ENCODE measurements at places on chromosomes 13 and 19. TPM values are rescaled to one million over a fixed set of nuclear protein-coding genes. Genes with fewer than 3 reads are reported as not detected.

GRCh38 chr13:22176968-22177520 is 506.2 kb downstream of the FGF9 start:
- DNase-seq, result no peak
- no peaks in the 10 kb centered on the region for H3K27me3 ChIP-seq
- H3K27ac ChIP-seq, result no peak overlapping the region
- H3K36me3 ChIP-seq, result no peaks in the 10 kb centered on the region
- H3K4me3 ChIP-seq, result no peak overlapping the region

GRCh38 chr13:99403458-99403971 is 96.3 kb upstream of the GPR183 start:
- no peaks in the 10 kb centered on the region for H3K27me3 ChIP-seq
- DNase-seq, result no peak
- H3K4me1 ChIP-seq, result no peaks in the 10 kb centered on the region
- H3K4me3 ChIP-seq, result no peak overlapping the region

DNA sequence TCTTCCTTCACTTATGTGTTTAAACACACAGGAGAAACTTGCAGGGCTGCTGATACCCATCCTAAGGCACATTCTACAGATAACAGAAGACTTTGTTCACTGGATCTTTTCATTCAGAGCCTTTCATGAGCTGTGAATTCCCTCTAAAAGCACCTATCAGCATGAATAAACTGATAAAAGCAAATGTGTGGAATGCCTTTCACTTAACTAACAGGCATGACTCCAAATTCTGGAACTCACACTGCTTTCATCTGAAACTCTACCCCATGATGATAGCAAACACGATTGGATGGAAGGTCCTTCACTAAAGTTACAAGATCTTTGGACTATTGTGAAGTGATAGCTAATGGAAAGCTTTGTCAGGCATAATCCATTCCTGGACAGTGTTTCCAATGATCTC is 457.3 kb downstream of the EFNB2 start:
- no peaks in the 10 kb centered on the region for H3K4me1 ChIP-seq
- H3K27ac ChIP-seq, result no peak overlapping the region
- no peak for DNase-seq

Gene CPB2
- polyA plus RNA-seq, result not detected

GRCh38 chr13:25302121-25302520 is 696 bp downstream of the NUP58 start:
- H3K27ac ChIP-seq, result peak overlapping the region; percentile 93
- peak overlapping the region; percentile 79 for H3K4me3 ChIP-seq
- no peaks in the 10 kb centered on the region for H3K27me3 ChIP-seq
- H3K4me1 ChIP-seq, result peaks cover 12% of the 10 kb centered on the region

GRCh38 chr13:73657821-73658540 is 476.2 kb downstream of the KLF12 start:
- no peaks in the 10 kb centered on the region for H3K36me3 ChIP-seq
- DNase-seq, result no peak
- H3K4me3 ChIP-seq, result no peak overlapping the region
- H3K4me1 ChIP-seq, result no peaks in the 10 kb centered on the region

DNA sequence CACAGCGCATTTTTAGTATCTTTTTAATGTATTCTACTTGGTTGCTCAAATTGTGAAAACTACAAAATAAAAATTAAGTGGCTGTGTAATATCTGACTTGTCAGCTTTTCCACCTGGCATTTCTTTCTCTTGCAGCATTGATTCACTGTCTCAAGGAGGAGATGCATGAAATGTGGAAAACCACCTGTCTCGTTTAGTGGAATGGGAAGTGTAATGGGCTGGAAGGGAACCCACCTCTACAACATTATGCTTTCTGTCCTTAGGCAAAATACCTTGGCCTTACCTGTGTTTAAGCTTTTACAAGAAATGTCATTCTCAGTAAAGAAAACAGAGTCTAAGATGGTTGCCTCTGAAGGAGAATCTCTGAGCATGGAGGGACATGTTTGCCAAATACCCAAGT is 67.8 kb downstream of the FAM216B start:
- no peaks in the 10 kb centered on the region for H3K4me1 ChIP-seq
- no peaks in the 10 kb centered on the region for H3K27me3 ChIP-seq
- H3K36me3 ChIP-seq, result no peaks in the 10 kb centered on the region
- no peak overlapping the region for H3K27ac ChIP-seq
- DNase-seq, result no peak

GRCh38 chr13:49304763-49305700 is 57.3 kb downstream of the CDADC1 start:
- no peak overlapping the region for H3K27ac ChIP-seq
- no peak overlapping the region for H3K4me3 ChIP-seq
- H3K27me3 ChIP-seq, result no peaks in the 10 kb centered on the region
- H3K4me1 ChIP-seq, result peaks cover 15% of the 10 kb centered on the region

DNA sequence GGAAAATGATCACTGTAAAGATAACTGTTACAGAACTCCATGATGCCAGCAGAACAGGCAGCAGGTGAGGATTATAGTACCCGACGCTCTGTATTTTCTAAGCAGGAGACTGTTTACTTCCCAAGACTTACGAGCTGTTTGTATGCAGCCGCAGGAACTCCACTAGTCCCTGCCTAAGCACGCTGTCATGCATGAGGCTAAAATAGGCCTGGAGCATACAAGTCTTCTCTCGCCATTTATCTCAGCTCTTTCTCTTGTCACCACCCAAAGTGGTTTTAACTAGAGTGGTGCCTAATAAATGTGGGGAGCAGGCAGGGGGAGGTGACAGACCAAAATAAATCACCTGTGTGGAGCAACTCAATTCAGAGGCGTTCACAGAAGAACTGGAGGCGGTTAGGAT is 175.8 kb downstream of the TDRD3 start:
- peaks cover 48% of the 10 kb centered on the region for H3K36me3 ChIP-seq
- H3K4me3 ChIP-seq, result no peak overlapping the region
- no peak overlapping the region for H3K27ac ChIP-seq

- no peaks in the 10 kb centered on the region for H3K36me3 ChIP-seq
- H3K27me3 ChIP-seq, result no peaks in the 10 kb centered on the region
- H3K4me1 ChIP-seq, result no peaks in the 10 kb centered on the region
- no peak overlapping the region for H3K4me3 ChIP-seq
- DNase-seq, result no peak
These were observed 28.7 kb upstream of the KCTD15 start for GRCh38 chr19:33767898-33768413.

Gene ZNF382
- 2.6 TPM for polyA plus RNA-seq

- H3K27ac ChIP-seq, result no peak overlapping the region
- no peaks in the 10 kb centered on the region for H3K27me3 ChIP-seq
- peak; percentile 62 for DNase-seq
- H3K4me3 ChIP-seq, result no peak overlapping the region
These were observed 77.9 kb downstream of the ZNF536 start for GRCh38 chr19:30450100-30450499.

DNA sequence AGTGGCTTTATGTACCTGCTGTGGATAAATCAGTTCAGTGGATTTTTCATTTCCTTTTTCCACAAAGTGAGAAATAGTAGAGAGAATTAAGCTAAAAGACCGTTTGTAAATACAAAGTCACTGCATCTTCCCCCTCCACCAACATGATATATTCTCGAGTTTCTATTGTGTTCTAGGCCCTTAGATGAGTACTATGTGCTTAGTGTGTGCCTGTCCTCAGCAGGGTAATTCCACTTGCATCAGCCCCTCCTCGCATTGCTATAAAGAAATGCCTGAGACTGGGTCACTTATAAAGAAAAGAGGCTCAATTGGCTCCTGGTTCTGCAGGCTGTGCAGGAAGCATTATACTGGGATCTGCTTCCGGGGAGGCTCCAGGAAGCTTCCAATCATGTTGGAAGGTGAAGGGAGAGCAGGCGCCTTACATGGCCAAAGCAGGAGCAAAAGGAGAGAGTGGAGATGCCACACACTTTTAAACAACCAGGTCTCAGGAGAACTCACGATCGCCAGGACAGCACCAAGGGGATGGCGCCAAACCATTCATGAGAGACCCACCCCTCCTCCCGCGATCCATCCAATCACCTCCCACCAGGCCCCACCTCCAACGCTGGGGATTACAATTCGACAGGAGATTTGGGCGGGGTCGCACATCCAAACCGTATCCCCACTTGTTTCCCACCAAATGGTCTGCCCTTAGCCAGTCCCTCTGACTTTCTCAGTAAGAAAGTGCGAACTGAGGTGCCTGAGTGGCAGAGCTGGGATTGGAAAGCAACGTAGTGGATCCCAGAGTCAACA is 102.3 kb upstream of the ABCC4 start:
- no peak for DNase-seq
- H3K27ac ChIP-seq, result no peak overlapping the region
- no peaks in the 10 kb centered on the region for H3K27me3 ChIP-seq
- H3K4me1 ChIP-seq, result peaks cover 13% of the 10 kb centered on the region
- no peak overlapping the region for H3K4me3 ChIP-seq
- H3K36me3 ChIP-seq, result no peaks in the 10 kb centered on the region

Gene ZNF728
- not detected for polyA plus RNA-seq

DNA sequence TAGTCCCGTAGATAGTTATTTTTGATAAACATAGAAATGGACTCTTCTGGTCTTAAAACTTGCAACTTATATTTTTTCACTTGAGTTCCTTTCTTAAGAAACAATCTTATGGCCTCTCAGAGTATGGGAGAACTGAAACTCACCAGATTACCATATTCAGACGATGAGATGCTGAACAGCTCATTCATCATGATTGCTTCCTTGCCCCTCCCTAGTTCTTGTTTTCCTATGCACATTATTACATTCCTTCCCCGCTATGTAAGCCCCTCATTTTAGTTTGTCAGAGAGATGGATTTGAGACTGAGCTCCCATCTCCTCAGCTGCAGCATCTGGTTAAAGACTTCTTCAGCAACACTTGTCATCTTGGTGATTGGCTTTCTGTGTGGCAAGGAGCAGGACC is 158.5 kb downstream of the SLITRK6 start:
- H3K4me1 ChIP-seq, result no peaks in the 10 kb centered on the region
- no peak for DNase-seq
- no peak overlapping the region for H3K27ac ChIP-seq
- no peaks in the 10 kb centered on the region for H3K36me3 ChIP-seq
- H3K4me3 ChIP-seq, result no peak overlapping the region

DNA sequence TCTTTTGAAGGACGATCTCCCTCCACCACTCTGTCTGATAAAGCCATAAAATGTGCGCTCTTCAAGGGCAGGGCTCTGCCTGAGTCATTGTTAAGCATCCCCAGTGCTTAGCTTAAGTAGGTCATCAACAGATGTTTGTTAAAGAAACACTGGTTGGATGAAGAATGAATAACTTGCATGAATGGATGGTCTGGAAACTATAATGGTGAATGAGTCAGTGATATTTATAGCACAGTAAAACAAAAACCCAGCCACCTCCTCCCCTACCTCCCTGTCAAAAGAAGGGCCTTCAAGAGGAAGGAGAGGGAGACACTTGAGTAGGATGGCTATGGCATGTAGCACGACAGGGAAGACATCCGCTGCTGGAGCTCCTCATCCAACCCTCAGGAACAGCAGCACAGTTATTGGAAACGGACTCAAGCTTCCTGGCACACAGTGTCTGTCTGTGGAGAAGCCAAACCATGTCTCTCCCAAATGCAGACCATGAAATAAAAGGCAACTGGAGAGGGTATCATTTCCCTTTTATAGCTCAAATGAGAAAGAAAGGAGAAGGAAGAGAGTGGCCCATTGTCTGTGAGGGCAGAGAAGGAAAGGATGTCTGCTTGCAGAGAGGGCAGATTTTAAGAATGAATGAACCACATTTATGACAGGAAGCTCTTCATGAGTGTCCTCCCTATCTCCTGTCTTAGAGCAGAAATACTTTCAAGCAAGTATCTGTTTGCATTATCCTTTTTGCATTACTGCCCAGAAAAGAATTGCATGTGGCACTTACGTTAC is 183.5 kb upstream of the UBL3 start:
- no peak overlapping the region for H3K4me3 ChIP-seq
- H3K27me3 ChIP-seq, result peaks cover 6% of the 10 kb centered on the region
- H3K4me1 ChIP-seq, result no peaks in the 10 kb centered on the region
- DNase-seq, result no peak
- no peaks in the 10 kb centered on the region for H3K36me3 ChIP-seq

GRCh38 chr13:46698910-46699460 is 98.0 kb downstream of the ESD start:
- no peak overlapping the region for H3K4me3 ChIP-seq
- no peak overlapping the region for H3K27ac ChIP-seq
- no peaks in the 10 kb centered on the region for H3K27me3 ChIP-seq
- peaks cover 55% of the 10 kb centered on the region for H3K36me3 ChIP-seq
- DNase-seq, result no peak

Gene ZNF850
- polyA plus RNA-seq, result 0.51 TPM

- H3K27me3 ChIP-seq, result no peaks in the 10 kb centered on the region
- H3K27ac ChIP-seq, result no peak overlapping the region
- no peaks in the 10 kb centered on the region for H3K36me3 ChIP-seq
- no peak overlapping the region for H3K4me3 ChIP-seq
These were observed 106.2 kb downstream of the SHISA2 start for GRCh38 chr13:25945596-25945995.

- H3K4me1 ChIP-seq, result peaks cover 17% of the 10 kb centered on the region
- no peak overlapping the region for H3K4me3 ChIP-seq
- H3K36me3 ChIP-seq, result no peaks in the 10 kb centered on the region
- H3K27me3 ChIP-seq, result peaks cover 9% of the 10 kb centered on the region
- no peak for DNase-seq
These were observed 7.4 kb upstream of the SPRY2 start for GRCh38 chr13:80348314-80348713.

DNA sequence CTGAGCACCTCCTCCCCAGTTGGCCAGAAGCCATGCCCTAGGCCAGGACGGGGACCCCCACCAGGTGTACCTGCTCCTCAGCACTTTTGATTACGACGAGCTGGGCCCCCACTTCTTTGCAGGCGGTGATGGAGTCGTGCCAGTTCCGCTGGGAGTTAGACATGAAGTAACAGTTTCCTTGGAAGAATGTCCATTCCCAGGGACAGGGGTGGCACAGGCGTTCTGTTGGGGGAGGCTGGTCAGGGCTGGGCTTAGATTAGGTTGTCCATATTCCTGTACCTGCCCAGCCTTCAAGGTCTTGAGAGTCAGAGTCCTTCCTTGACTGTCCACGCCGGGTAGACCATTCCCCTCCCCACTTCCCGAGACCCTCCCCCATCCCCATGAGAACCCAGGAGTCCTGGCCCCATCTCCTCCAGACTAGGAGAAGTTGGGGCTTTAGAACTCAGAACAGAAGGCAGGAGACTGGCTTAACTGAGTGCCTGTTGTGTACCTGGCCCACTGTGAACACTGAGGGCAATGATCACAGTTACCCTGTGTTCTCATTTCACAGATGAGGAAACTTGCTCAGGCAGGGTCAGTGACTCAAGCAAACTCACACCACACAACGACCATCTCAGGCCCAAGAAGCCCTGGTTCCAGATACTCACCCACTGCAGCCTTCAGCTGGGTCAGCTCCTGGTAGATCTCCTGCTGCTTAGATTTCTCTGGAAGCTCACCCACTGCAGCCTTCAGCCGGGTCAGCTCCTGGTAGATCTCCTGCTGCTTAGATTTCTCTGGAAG is 2.3 kb downstream of the CD209 start:
- no peak overlapping the region for H3K4me3 ChIP-seq
- no peaks in the 10 kb centered on the region for H3K36me3 ChIP-seq
- no peak overlapping the region for H3K27ac ChIP-seq
- peaks cover 29% of the 10 kb centered on the region for H3K27me3 ChIP-seq
- H3K4me1 ChIP-seq, result peaks cover 37% of the 10 kb centered on the region

- H3K4me1 ChIP-seq, result no peaks in the 10 kb centered on the region
- no peaks in the 10 kb centered on the region for H3K27me3 ChIP-seq
- H3K27ac ChIP-seq, result no peak overlapping the region
- DNase-seq, result no peak
These were observed 207.5 kb downstream of the ENOX1 start for GRCh38 chr13:43579321-43579720.

- H3K27ac ChIP-seq, result no peak overlapping the region
- no peaks in the 10 kb centered on the region for H3K27me3 ChIP-seq
- peaks cover 6% of the 10 kb centered on the region for H3K4me1 ChIP-seq
- no peaks in the 10 kb centered on the region for H3K36me3 ChIP-seq
These were observed 219.1 kb downstream of the IRS2 start for GRCh38 chr13:109567315-109567714.

Gene GPC6
- 0.62 TPM for polyA plus RNA-seq

Gene OR7A5
- not detected for polyA plus RNA-seq

Gene KLK4
- polyA plus RNA-seq, result 0.19 TPM
